ENCODE measurements at places on chromosomes 5 and 9.
A peak's percentile ranks its signal among the peaks of the same experiment; 100 is the strongest.

GRCh38 chr9:133121198-133121914, at the start of gene RALGDS:
TSS of gene RALGDS (minus strand) at chr9:133121240. CDS start at chr9:133121154, 86 bp downstream.
- DNase-seq, result peak; percentile 77

DNA sequence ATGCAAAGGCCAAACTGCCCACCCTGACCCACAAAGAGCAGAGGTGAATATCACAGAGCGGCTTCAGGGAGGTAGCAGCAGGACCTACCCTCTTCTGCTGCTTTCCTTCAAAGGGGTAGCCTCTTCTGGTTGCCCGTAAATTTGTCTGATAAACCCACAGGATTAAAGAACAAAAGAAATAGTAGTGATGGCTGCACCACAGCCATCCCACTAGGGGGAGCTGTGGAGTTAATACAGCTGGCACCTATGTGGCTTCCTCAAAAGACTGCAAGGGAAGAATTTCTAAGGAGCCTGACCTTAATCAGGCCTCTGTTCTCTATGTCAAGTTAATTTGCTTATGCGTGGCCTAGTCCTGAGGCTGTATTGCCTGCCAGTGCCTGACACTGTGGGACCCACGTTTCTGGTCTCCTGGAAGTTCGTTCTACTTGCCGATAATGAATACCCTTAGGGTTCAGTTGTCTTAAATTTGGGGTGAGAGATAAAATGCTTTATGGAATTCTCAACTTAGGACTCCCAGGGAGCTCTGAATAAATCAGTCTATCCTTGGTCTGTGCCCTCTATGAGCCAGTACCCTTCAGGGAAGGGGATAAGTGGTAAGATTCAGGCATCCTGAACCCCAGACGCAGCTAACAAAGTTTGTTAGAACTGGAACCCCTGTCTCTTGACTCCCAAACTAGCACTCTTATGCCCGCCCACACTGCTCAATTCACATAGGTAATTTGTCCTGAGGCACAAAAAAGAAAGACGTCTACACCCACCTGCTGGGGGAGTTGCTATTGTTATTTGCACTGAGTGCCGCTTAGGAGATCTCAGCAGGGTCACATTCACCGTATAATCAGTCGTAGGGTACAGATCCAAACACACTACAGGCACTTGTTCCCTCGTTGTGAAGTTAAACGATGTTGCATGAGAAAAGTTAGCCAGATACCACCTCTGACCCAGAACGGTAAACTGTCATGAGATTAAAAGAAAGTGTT, 77.1 kb downstream of the SUSD1 start:
- peak; percentile 81 for DNase-seq

DNA sequence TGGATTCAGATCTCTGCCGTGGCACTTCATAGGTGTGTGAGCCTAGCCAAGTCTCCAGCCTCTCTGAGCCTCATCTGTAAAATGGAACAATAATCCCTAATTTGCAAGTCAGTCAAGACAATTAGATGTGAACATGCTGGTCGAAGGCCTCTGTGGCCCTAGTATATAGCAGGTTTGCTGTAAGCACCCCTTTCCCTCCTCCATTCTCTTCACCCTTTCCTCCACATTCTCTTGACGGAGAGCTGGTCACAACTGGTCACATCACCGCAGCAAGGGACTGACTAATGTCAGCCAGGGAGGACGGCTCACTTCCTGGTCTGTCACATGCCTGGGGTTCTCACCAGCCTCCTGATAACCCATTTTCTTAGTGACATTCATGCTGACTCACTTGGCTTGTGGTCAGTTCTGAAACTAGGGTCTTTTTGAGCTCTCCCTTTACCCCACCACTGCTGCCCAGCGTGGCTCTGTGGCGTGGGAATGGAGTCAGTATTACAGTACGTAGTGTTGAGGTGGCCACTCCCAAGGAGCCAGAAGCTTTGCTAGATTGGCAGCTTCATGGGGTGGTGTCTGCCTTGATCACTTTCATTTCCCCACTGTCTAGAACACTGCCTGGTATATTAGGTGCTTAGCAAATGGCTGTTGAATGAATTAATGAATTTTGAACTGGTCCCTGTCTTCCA, 47.8 kb downstream of the ERGIC1 start:
- DNase-seq, result no peak

- DNase-seq, result no peak
Observed at GRCh38 chr9:104907278-104907951, 20.5 kb downstream of the ABCA1 start.

- DNase-seq, result no peak
Observed at GRCh38 chr5:107646418-107646817, 24.3 kb downstream of the EFNA5 start.

- DNase-seq, result no peak
Observed at GRCh38 chr5:61523073-61523472, 191.0 kb downstream of the ZSWIM6 start.

DNA sequence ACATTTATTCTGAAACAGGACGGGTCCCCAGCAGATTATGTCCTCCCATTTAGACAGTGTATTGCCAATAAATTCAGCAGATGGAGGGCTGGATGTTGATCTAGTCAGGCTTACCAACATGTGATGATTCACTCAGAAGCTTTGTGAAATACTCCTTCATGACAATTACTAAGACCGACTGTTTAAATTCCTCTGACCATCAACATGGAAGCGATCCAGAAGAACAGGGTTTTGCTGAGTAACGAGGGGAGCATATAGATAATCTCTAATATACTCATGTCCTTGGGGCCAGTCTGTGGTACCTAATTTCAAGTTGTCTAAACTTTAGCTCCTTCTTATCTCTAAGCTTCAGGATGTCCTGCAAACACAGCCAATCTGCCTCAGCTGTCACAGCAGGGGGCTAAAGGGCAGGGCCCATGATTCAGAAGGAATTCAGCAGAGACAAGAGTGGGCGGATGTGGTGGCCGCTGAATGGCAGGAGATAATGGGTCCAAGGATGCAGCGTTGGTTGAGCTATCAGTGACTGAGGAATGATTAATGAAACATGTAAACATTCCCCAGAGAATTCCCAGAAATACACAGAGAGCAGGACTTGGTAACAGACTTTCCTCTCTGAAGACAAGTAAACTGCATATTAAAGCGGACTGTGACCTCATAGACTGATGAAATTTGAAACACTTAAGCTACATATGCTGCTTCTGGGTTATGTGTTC, 109.4 kb downstream of the ANKRD55 start:
- no peak for DNase-seq

Measured in SK-N-DZ (cell line).